ENCODE measurements at places on chromosomes 12 and 14.

GRCh38 chr12:33628087-33628486, 188.5 kb upstream of the SYT10 start:
- no peak for DNase-seq

- no peak for DNase-seq
These were observed 3.3 kb upstream of the NAA25 start for GRCh38 chr12:112111931-112112330.

GRCh38 chr14:22887260-22887989, 4.4 kb downstream of the REM2 start:
- DNase-seq, result peak; percentile 70

GRCh38 chr12:108386709-108387360, 47.7 kb upstream of the CMKLR1 start:
- DNase-seq, result no peak

GRCh38 chr12:31855427-31855826, 103.8 kb upstream of the RESF1 start:
- DNase-seq, result no peak

DNA sequence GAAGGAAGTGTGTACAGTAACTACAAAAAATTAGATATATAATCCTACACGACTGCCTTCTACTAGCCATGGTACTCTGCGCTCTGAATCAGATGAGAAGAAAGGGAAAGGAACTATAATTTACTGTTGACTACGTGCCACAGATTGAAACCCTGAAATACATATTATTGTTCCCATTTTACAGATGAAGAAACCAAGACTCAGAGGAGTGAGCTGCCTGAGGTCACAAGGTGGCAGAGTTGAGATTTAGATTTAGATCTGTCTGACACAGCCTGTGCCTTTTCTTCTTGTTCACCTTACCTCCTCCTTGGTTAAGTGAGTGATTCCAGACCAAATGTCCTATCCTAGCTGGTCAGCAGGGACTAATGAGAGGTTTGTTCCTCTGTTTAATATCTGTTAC, 61.6 kb upstream of the OR4E1 start:
- no peak for DNase-seq

DNA sequence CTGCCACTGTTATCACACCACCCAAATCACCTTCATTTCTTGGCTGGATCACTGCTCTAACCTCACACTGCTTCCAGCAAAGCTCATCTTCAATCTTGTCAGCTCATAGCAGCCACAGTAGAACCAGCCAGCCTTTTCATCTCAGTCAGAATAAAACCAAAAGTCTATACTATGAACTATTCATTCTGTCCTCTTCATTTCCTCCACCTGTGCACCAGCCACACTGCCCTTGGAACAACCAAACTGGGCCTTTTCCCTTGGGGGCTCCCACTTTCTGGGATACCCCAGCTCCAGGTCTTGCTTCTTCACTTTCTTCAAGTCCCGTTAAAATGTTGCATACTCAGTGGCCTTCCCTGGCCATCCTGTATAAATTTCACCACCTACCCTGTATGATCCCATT, 234.4 kb upstream of the DAAM1 start:
- no peak for DNase-seq

DNA sequence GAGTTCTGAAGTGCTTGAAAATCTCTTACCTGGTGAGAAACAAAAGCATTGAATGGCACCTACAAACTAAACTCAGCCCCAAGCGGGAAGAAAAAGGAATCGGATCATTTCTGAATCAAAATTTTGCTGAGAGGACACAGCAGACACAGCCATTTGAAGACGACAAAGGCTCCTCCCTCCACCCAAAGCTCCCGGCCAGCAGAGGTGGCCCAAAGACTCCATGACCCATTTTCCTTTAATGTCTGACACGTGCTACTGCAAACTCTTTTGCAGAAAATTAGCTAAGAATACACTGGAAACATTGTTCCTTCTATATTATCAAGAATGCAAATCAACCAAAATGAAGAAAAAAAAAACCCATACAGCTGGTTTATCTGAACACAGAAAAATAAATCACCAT, 85.9 kb upstream of the FOXN3 start:
- DNase-seq, result no peak

GRCh38 chr12:57160741-57161140, 13.3 kb upstream of the LRP1-AS start:
- DNase-seq, result no peak

GRCh38 chr14:58288106-58288792, 10.1 kb upstream of the ARID4A start:
- no peak for DNase-seq

GRCh38 chr14:91004987-91005386, 55.5 kb downstream of the RPS6KA5 start:
- DNase-seq, result no peak

GRCh38 chr14:105180592-105181548, at the start of gene NUDT14:
Gene NUDT14 (minus strand): TSS chr14:105181312. CDS start chr14:105181209, 103 bp downstream.
- DNase-seq, result peak; percentile 67

GRCh38 chr12:131315601-131316000, 361.9 kb downstream of the ADGRD1 start:
- DNase-seq, result no peak

DNA sequence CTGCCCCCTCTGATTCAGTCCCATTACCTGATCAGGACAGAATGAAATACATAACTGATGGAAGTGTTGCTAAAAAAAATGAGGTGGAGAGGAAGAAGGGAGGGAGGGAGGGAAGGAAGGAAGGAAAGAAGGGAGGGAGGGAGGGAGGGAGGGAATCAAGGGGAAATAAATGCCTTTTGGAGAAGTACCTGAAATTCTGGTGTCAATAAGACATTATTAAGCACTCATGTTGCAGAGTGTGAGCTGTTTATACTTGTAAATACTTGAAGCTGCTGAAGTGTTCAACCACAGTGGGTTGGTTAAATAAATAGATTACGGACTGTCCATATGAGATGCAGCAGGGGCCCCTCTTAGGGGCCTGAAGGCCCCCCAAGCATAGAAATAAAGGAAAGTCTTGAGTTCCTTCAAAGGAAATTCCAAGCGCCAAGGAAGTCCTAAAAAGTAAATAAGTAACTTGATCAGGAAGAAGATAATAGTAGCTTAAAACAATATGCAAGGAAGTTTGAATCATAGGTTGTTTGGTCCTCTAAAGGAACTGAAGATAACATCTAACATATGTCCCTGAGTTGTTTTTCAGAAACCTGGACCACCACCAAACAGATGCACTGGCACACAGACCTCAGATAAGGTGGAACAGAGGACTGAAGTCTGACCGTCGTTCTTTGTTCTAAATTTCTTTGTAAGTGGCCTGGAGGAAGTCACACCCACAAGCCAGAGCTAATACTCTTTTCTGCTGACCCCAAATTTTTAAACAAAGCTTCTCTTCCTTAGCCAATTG, 110.8 kb downstream of the SEC23A start:
- DNase-seq, result no peak

DNA sequence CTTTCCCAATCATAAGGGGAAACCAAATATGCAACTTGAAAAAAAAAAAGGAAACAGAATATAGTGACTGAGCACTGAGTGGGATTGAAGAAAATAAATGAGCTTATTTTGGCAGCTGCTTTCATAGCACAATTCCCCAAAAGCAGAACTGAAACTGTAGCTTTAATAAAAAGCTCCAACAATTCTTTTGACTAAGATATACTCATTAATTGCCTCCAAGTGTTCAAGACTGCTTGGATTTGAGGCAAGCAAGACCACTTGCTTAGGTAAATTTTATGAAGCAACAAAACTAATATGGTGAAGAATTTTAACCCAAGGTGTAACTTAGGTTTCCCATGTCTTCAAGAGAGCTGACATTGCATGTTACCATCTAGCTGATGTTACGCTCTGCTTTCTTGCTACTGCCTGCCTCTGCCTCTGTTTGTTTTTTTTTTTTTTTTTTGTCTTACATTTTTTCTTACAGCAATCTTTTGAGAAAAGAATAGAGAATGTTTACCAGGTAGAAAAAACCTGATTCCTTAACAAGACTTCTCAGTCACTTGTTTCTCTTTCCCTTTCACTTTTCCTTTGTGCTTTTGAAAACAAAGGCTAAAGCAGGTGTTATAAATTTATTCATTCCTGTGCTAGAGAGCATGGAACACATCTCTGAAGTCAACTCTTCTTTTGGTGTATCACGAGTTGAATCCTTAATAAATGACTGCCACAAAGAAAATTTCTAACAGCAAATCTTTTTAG, 134.4 kb downstream of the BCAT1 start:
- no peak for DNase-seq

GRCh38 chr14:56413721-56414120, 165.9 kb upstream of the TMEM260 start:
- no peak for DNase-seq

- DNase-seq, result no peak
These were observed 15.2 kb upstream of the DLK1 start for GRCh38 chr14:100711493-100711892.

GRCh38 chr12:46585854-46586621, 213.5 kb upstream of the SLC38A2 start:
- DNase-seq, result no peak

GRCh38 chr12:119229837-119230236, 51.1 kb downstream of the HSPB8 start:
- peak; percentile 22 for DNase-seq

GRCh38 chr12:12387501-12387900, 30.6 kb downstream of the BORCS5 start:
- DNase-seq, result peak; percentile 22

DNA sequence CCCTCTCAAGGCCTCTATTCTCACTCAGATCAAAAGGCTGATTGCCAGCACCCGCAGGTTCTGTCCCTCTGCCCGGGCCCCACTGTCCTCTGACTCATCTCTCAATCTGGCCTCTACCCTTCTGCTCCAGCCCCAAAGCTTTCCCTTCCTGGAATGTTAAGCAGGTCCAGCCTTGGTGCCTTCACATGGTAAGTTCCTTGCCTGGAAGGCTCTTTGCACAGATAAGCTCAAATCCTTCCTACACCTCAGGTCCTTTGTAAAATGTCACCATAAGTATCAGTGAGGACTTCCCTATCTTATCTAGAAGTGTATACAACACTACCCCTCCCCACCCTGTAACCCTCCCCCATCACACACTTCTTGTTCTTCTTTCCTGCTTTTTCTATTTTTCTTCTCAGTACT, 22.2 kb downstream of the LPCAT3 start:
- DNase-seq, result peak; percentile 53

DNA sequence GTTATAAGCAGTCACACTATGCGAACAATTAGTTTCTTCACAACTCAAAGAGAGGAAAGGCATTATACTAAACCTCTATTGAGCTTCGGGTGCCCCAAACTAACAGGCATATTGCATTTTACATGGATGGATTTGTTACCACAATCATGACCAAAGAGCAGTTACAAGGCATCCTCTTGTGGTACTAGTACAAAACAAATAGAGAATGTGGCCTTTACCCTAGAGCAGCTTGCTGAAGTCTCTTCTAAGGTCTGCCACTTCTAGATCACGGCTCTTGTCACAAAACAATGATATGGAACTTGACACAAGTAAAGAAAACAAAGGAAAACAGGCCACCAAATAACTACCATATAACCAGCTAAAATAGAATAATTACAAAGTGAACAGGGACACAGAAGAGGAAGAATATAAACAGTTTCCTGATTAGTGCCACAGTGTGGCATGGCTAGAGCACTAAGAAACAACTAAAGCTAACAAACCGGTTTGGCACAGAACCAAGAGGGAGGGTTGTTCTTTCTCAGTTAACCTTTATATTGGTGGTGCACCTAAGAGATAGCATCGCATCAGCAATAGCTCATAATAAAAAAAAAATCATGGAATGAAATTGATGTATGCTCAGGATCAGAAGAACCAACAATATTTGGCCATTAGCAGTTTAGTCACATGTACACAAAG, 209.7 kb upstream of the ATP2B1 start:
- no peak for DNase-seq

DNA sequence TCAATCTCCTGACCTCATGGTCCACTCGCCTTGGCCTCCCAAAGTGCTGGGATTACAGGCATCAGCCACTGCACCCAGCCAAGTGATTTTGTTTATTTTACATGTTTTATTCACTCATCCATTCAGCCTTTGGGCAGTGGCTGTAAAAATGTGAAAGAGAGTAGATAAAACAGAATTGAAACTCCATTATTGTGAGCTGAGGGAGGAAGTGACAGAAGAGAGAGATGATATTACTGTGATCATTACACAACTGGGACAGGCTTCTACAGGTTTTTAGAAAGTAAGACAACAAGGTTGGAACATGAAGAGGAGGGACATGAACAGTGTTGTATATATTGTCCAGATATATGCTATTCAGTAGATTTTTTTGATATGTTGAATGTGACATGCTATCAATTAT, 25.0 kb downstream of the CREBL2 start:
- DNase-seq, result no peak

- DNase-seq, result no peak
These were observed 33.0 kb downstream of the E2F7 start for GRCh38 chr12:77032406-77032805.

DNA sequence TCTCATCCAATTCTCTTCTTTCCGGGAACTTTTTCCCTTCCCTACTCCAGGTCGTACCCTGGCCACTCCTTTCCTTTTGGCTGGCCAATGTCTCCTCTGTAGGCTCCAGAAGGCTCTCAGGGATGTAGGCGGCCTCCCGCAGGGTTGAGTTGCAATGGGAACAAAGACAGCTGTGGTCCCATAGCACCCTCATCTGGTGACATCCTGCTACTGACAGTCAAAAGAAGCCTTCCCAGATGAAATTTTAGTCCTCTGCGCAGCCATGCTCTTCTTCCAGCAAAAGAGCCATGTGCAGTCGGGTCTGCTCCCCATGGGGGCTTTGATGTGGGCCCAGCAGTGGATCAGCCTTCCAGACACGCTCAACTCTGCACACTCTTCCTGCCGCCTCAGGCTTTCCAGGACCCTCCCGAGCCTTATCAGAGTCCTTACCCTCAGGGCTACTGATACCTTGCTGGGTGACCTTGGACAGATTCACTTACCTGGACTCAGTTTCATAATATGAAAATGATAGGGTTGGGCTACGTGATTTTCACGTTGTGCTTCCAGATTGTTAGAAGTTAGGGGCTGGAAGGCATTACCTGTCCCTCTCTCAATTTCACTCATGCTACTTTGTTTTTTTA, 5.5 kb upstream of the CELA1 start:
- DNase-seq, result peak; percentile 53

DNA sequence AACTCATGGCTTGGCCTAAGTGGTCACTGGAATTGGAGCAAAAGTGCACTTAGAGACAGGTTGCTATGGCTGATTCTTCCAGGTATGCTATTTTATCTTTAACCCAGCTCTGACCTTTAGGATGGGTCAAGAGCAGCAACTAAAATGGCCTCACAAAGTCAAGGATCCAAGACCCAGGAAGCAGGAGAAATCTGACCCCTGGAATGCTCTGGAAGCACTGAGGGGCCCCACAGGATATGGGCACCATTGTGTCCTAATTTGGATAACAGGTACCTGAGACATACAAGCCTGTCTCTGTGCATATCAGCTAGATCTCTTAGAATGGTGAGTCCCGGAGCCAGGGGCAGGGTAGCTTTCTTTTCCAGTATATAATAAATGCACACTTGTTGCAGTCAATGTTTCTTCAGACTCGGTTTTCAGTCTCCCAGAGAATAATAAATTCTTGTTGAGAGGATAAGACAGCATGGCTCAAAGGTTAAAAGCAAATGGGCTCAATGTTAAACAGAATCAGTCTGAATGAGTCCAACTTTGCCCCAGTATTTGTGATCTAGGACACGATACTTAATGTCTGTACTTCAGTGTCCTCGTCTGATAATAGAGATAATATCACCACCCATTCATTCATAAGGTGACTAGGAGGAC, 29.3 kb upstream of the TMCC3 start:
- no peak for DNase-seq

- DNase-seq, result no peak
These were observed 55.3 kb downstream of the MDM2 start for GRCh38 chr12:68863109-68863770.

GRCh38 chr12:59079472-59079871, 159.2 kb upstream of the LRIG3 start:
- no peak for DNase-seq

All from erythroblast (primary cell).